Stimulated activated CD8-positive, alpha-beta memory T cell treated with anti-CD3 and anti-CD28 coated beads, Interleukin-7, amount 100 ng/mL, for 1 hour (primary cell): ENCODE measurements at places on chromosomes 6 and 20.

DNA sequence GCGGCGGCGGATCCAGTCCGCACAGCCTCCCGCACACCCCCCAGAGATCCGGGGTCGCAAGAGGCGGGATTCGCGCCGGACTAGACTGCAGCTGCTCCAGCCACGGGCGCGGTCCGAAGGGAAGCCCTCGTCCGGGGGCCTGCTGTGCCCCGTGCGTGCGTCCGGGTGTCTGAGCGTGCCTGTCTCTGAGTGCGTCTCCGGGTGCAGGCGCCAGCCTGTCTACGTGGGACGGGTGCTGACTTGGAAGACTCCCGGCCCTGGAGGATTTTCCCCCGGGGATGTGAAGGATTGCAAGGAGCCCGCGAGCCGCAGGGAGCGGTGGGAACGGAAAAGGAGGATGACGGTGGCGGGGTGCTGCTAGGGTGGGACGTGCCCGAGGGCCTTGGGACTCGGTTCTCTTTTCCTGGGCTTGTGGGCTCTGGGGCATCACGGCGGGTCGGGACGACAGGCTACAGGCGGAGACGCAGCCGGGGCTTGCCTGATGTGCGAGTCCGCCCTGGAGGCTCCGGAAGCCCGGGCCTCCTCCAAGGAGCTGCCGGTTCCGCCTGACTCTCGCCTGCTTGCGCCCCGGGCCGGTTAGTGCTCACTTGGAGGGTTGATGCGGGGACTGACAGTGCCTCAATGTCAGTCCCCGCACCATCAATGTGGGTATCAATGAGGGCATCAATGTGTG, 5.7 kb downstream of the MAFB start:
- DNase-seq: no peak

DNA sequence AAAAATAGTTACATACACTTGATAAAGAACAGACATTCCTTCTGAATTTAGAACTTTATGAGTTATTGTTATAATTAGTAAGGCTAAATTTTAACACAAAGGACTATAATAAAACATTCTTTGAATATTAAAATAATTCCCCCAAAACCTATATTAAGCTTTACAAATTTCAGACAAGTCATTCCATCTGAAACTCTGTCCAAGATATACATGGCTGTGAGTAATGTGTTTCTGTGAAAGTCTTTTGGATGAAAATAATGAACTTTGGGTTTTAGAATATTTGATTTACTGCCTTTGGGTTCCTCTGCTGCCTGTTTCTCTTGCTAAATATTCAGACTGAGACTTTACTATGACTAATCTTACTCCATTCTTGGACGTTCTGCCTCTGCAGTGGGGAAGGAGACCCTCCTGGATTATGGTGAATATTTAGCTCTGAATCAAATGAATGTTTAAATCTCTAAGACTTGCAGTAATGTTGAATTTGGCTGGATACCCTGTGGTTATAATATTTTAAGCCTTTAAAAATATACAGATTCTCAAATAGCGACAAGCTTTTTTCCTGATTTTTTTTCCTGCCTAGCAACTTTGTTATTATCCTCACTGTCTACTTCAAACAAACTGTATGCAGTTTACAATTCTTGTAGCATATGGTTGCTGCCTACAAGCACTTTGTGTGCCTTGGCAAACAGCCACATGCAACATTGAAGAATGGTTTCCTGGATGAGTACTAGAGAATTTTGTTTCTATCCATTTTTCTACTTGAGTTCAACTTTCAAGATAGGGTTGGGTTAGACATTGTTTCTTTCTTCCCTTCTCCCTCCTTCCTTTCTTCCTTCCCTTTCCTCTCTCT, 51.4 kb downstream of the TXLNB start:
- no peak for DNase-seq

- DNase-seq: no peak
These were observed 108.6 kb downstream of the NRN1 start for GRCh38 chr6:5898102-5898501.

DNA sequence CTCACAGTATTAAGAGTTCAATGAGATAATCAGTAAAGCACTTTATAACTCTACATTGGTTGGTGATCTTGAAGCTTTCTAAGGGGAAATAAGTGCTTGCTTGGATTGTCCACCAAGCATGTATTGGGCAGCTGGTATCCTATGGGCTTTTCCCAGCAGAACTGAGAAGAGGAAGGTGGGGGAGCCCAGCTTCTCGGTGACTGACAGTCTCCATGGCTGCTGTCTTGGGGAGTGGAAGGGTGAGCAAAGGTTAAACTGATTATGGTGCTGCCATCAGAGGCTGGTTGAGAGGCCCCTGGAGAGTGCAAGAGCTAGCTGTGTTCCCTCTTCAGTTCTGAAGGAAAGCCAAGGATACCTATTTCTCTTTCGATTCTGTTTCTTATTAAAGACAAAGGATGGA, 35.5 kb upstream of the ADTRP start:
- DNase-seq: no peak

GRCh38 chr6:102812242-102812641, 1418.7 kb downstream of the GRIK2 start:
- no peak for DNase-seq
